ENCODE measurements at places on chromosomes 16 and 17.

DNA sequence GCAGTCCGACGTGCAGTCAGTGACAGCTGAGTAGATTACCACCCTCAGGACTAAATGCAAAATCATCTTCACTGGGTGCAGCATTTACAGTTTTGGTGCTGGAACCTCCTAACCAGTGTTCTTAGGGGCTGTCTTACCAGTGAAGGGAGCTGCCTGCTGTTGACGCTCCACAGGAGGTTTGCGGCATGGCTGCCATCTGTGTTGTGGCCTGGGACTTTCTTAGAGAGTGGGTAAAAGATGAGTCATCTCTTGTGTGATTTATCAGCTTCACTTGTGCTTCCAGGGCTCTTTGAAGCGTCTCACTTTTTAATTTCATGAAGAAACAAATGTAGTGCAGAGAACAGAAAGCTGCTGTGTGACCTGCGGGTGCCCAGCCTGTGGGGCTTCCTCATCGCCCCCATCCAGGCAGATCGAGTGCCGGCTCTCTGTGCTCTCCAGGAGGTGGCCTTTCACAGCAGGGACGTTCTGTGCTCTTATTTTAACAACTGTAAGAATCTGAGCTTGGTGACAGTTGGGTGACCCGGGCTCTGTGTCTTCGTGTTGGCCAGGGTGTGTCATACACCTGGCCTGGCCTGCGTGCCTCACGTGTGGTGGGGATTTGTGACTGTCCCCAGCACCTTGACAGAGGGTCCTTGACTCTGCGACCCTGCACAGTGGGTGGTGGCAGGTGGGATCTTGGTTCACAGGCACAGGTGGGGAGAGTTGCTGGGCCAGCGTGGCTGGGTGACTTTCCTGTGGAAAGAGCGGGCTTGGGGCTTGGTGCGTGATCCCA is 24.3 kb upstream of the ZNF750 start:
- peak; percentile 63 for DNase-seq

GRCh38 chr17:43545383-43545632 is 832 bp downstream of the ETV4 start:
- DNase-seq, result no peak

- no peak for DNase-seq
These were observed 68.2 kb downstream of the VAT1L start for GRCh38 chr16:77856438-77857160.

DNA sequence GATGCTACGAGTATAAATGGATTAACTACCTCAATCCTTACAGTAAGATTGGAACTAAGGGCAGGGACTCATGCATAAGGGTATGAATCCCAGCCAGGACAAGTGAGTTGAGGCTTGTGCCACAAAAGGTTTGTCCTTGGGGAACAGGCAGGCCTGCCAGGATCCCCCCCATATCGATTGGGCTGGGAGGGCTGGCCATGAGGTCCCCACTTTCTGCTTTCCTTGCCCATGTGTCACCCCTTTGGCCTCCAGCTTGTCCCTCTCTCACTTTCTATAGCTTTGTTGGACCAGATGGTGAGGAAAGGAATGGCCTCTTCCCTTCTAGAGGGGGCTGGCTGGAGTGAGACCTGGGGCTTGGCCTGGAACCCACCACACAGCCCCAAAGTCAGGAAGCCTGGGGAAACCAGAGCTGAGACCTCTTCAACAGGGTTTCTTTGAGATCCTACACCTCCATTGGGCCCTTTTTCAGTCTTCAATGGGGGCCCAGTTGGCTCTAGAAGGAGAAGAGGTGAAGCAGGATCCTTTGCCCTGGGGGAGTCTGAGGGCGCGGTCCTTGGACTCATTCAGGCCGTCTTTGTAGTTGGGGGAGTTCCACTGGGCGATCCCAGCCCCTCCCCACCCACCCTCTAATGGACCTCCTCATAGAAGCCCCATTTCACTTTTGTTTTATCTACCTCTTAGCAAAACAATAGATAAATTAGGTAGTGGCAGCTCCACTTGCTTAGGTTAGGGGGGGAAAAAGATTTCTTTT is 57.3 kb downstream of the IGF2BP1 start:
- DNase-seq, result no peak

GRCh38 chr17:3916825-3917224 is 560 bp upstream of the P2RX1 start:
- no peak for DNase-seq

GRCh38 chr17:8324923-8325322 is 14.7 kb upstream of the ODF4 start:
- no peak for DNase-seq

DNA sequence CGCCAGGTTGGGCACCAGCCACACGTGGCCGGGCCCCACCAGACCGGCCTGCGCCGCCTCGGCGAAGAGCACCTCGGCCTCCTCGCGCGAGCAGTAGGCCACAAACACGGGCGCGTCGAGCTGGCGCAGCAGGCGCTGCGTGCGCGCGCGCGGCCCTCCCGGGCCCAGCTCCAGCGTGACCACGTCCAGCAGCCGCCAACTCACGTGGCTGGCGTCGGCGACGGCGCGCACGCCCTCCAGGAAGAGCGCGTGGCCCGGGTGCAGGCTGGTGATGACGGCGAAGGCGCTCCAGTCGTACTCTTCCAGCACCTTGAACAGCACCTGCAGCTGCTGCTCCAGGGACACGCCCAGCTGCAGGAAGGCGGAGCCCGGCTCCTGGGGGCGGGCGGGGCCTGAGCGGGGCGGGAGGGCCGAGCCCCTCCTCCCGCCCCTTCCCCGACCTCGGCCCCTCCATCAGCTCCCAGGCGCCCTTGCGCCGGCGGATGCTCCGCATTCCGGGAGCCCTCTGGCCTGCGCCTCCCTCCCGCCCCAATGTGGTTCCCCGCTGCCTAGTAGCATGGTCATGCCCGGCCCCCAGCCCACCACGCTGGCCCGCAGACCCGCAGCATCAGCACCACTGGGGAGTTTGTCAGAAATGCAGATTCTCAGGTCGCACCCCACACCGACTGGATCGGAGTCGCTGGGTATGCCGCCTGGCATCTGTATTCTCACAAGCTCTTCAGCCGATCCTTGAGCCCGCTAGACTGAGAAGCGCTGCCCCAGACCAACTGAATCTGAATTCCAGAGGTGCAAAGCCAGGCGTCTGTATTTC is 7.2 kb downstream of the GRIN2C start:
- DNase-seq, result peak; percentile 95

DNA sequence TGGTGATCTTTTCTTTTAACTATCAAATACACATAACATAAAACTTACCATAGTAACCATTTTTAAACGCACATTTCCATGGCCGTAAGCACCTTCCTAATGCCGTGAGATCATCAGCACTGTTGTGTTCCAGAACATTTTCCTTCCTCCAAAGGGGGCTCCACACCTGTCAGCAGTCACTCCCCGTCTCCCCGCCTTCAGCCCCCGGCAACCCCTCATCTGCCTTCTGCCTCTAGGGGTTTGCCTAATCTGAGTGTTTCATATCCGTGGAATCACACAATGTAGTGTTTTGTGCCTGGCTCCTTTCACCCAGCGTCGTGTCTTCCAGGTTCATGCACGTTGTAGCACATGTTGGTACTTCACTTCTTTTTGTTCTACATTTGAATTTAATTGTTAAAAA is 350.1 kb upstream of the TNRC6C start:
- DNase-seq, result no peak

DNA sequence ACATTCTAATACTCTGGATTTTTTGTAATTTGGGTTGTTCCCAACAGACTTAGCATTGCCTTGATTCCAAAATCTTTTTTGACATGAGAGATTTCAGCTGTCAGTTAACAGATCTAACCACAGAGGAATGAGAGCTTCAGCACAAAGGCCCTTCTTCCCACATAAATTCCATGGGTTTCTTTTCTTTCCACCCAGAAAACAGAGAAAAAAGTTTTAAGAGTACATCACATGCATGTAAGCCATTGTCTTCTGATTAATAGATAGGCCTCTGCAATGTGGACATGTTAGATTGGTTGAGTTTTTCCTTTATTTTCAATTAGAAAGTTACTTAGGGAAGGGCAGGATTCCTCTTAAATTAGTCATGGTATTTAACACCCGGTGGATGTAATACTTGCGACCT is 939 bp downstream of the MYH8 start:
- no peak for DNase-seq

DNA sequence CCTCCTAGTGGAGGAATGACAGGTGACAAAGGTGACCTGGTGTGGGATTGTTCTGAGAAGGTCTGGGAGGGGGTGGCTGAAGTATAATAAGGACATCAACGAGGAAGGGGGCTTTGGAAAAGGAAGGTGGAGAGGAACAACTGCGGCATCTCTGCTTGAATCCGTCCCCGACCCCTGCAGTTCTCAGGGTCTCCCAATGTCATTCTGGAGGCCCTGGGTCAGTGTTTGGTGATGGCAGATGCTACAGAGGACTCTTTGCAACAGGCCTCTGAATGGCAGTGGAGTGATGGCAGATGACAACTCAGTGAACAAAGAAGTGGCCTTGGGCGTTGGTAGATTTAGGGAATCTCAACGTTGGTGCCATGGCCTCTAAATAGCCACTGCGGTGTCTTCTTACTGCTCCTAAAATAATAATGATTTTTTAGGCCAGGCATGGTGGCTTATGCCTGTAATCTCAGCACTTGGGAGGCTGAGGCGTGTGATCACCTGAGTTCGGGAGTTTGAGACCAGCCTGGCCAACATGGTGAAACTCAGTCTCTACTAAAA is 1.3 kb downstream of the ENGASE start:
- no peak for DNase-seq

GRCh38 chr16:66515596-66516508 is 34.1 kb downstream of the TK2 start:
- peak; percentile 61 for DNase-seq

DNA sequence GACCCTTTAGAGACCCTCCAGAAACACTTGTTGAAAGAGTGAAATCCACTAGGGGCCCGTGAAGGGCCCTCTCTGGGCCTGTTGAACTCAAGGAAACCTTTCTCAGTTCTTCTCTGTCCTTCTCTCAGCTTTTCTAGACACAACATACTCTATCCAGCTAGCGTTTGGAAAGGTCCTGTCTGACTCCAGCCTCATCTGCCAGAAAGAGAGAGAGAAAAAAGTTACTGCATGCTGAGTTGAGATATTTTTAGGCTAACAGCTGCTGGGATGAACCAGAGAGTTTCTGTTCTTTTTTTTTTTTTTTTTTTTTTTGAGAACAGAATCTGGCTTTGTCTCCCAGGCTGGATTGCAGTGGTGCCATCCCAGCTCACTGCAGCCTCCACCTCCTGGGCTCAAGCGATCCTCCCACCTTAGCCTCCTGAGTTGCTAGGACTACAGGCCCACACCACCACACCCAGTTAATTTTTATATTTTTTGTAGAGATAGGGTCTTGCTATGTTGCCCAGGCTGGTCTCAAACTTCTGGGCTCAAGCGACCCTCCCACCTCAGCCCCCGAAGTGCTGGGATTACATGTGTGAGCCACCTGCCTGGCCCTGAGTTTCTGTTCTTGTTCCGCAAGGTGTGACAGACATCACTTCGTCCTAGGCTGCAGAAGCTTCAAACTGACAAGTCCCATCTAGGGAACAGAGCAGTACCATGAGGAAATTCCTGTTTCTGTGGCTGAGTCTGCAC is 14.9 kb upstream of the TEX2 start:
- DNase-seq, result no peak

DNA sequence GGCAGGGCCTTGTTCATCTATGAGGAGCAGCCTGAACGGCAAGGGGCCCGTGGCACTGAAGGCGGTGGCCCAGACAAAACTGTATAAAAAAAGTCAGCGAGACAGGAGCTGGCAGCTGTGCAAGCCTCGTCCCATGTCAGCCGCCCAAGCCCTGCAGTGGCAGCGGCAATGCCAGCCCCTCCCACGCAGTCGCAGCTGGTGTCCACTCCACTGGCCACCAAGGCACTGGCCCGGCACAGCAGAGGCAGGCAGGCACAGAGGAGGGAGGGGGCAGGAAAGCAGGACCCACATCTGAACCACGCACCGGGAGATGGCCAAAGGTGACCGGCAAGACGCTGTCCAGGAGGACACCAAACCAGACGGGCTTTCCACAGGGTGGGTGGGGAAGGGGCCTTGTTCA is 15.9 kb upstream of the C16orf95 start:
- DNase-seq, result no peak

DNA sequence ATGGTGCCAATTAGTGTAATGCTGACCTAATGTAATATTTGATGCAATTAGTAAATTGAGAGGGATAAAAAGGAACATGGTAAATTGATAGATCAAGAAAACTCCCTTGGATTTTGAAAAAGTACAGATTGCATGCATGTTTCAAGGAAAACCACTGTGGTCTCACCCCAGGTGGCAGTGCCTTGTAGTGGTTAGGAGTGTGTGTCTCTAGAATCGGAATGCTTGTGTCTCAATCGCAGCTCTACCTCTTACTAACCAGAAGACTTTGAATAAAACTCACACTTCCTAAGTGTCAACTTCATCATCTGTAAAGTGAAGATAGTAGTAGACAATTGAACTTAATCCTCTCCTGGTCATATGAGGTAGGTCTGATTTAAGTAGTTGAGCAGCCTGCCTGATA is 128.9 kb upstream of the GOT2 start:
- no peak for DNase-seq

GRCh38 chr17:68035131-68035522 is 408 bp upstream of the KPNA2 start:
- peak; percentile 98 for DNase-seq

DNA sequence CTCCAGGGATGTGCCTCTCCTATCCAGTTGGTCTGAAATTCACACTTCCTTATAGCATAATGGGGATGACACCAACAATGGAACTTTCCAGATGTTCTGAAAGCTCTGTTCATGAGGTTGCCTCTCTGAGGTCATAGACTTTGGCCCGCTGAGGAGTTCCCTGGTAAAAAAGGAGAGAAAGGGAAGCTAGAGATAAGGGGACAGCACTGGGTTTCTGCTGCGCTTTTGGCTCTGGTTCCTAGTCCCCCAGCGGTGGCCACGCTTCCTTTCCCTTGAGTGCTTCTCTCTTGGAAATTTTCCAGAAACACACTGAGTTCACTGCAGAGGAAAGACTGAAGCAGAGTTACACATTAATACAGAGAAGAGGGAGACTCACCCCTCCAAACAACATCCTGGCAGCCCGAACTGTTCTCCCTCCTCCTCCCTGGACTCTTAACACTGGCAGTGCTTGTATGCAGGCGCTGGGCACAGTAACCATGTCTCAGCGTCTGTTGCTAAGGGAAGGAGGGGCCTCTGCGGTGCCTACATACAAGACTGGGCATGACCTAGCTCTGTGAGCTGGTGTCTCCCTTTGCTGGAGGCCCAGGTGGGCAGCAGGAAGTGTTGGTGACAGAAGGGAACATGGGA is at the start of gene DNAH3:
TSS of gene DNAH3 (minus strand) at position 472 of the 627 bp plus-strand sequence. CDS start 527 bp downstream, outside the sequence.
- peak; percentile 39 for DNase-seq

DNA sequence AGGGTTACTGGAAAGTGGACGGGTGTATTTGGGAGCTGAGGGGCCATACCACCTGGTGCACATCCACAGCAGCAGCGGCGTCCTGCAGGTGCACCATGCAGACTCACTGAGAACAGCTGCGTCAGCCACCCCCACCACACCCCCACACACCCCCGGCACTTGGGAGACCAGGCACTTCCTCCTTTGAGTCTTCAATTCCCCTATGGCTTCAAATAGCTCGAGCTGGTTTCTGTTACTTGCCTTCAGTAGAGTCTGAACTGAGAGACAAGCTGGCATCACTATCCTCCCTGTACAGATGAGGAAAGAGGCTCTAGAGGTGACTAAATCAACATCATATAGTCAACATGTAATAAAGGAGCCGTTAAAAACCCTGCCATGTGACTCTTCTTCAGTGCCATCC is 15.4 kb downstream of the CUEDC1 start:
- peak; percentile 40 for DNase-seq
